Glutamatergic neuron (in vitro differentiated cells): ENCODE measurements at places on chromosomes 16 and 17.

GRCh38 chr16:83393196-83393981 lies 414.4 kb upstream of the HSBP1 start:
- no peak for DNase-seq

DNA sequence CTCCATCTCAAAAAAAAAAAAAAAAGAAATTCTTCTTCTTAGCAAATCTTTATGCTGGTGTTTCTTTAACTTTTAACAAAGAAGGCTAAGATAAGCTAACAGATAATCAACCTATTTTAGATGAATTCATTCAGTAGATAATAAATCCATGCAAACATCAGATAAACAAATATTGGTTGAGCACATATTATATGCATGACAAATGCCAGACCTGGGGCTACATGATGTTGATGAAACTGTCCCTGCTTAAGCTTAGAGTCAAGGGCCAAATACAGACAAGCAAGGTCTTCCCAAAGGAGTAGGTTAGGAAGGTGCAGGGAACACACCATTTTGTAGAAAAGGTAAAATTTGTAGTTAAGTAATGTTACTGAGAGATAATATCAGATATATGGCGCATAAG lies 6.7 kb upstream of the MAP2K6 start:
- no peak for DNase-seq

- DNase-seq: no peak
Observed at GRCh38 chr16:56947604-56947995, 14.2 kb upstream of the CETP start.

- peak; percentile 53 for DNase-seq
Observed at GRCh38 chr16:84286578-84287240, 8.0 kb upstream of the WFDC1 start.

- DNase-seq: no peak
Observed at GRCh38 chr16:1448536-1449116, 4.3 kb upstream of the CCDC154 start.

GRCh38 chr17:55437159-55437605 lies 15.5 kb upstream of the MMD start:
- DNase-seq: no peak

DNA sequence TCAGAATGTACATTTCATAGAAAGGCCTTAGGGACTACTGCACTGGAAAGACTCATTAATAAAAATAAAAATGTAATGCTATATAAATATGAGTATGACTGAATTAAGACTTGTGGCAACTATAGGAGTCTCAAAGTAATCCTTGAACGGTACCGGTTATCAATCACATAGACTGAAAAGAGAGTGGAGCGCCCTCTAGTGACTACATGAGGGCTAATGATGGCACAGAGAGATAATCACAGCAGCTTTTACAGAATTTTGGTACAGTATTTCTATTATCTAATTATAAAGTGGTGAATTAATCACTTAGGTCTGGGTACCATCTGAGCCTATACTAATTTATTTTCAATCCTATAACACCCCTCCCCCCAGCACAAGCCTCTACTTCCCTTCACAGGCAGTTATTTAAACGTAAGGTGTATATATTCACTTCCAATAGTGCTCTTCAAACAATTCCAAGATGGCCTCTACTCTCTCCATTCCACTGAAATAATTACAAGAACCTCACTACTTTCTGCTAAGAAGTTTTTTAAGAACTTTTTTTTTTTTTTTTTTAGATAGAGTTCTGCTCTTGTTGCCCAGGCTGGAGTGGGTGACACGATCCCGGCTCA lies 40.7 kb upstream of the ANKFY1 start:
- peak; percentile 49 for DNase-seq

DNA sequence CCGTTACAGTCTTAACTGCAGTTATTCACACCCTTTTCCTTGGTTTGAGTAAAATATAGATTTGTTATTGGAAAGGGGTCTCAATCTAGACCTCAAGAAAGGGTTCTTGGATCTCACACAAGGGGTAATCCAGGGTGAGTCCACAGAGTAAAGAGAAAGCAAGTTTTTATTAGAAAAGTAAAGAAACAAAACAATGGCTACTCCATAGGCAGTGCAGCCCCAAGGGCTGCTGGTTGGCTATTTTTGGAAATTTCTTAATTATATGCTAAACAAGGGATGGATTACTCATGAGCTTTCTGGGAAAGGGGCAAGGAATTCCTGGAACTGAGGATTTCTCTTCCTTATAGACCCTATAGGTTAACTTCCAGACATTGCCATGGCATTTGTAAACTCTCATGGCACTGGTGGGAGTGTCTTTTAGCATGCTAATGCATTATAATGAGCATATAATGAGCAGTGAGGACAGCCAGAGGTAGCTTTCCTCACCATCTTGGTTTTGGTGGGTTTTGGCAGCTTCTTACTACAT lies 24.5 kb upstream of the MILR1 start:
- DNase-seq: no peak

DNA sequence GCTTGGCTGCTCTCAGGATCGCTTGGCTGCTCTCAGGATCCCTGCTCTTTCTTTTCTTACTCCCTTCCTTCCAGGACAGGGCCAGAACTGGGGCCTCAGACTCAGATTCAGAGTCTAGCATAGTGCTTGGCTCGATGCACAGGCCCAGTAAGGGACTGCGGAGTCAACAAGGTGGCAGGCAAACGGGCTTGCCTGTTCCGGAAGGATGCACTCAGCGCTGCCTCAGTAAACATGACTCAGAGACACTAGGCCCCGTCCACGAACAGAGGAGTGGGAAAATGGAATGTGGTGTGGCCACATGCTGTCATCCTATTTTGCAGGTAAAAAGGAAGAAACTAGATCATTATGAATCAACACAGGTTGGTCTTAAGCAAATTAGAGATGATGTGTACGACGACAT lies 9.8 kb downstream of the SPHK1 start:
- DNase-seq: no peak

- DNase-seq: no peak
Observed at GRCh38 chr17:62098623-62099231, 33.6 kb upstream of the MED13 start.

DNA sequence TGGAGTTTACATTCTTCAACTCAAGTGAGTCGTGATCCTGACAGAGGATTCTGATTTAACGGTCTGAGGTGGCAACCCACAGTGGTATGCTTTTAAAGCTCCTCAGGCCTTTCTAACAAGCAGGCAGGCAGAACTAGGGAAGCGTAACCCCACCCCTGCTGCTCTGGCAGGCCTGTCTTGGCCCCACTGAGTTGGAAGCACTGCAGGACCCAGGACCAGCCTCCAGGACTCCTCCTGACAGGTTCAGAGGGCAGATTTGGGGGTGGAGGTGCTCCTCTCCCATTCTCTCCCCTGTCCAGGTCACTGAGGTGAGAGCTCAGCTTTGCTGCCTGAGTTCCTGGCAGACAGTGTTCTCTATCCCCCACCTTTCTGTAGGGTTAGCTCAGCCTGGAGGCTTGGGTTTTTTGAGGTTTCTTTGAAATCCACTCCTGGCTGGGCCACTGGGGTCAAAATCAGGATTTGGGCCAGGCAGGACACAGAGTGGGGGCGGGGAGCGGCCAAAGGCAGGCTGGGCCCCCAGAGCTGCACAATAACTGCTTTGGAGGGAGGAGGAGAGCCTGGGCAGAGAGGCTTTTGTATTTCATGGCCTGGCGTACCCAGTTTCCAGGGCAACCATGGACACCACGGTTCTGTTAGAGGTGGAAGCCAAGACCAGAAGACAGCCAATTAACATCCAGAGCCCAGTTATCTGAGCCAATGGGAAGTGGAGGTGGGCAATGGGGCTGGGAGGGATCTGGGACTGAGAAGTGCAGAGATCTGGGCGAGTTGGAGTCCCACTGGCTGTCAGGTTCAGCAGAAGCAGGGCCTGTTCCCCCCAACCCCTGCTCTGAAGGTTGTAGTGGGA lies 9.5 kb downstream of the MRPL27 start:
- no peak for DNase-seq

DNA sequence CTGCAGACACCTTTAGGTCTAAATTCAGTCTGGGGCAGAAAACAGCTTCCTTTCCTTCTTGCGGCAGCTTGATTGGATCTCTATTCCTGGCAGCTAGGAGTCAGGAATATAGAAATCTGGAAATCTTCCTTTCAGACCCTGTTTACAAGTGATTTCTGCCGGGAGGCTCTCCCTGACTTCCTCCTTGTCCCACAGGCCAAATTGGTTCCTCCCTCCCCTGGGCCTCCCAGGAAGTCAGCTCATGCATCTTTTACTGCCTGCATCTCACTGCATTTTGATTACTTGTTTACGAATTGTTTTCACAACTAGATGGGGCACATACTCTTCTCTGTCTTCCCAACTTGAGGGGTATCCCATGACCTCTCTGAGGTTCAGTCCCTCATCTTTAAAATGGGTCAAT lies 206.3 kb downstream of the MAF start:
- DNase-seq: no peak

DNA sequence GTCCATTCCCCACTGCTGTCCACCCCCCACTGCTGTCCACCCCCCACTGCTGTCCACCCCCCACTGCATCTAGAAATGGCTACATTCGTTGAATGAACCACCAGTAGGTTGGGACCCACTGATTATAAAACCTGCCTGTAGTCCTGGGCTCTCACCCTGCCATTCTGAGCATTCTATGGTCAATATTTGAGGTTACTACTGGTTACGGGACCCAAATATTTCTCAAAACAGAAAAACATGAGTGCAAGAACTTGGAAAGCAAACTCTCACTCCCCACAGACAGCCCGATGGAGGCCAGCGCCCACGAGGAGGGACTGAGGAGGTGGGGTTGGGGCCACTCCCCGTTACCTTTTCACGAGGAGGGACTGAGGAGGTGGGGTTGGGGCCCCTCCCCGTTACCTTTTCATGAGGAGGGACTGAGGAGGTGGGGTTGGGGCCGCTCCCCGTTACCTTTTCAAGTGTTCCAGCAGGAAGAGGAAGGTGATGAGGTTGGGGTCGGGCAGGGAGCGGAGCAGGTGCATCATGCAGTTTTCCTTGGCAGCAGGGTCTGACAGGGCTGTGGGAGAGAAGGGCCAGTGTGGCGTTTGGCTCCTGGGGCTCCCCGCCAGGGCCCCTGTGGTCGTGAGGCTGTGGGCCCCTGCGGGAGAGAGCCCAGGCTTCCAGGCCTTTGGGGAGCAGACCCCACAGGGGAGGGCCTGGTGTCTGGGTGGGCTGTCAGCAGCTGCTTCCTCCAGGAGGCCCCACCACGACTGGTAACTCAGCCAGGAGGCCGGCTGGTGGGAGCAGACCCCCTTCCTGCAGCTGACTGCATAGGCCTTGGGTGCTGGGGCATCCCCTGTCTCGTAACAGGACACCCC lies 12.5 kb downstream of the TIMM22 start:
- DNase-seq: no peak

DNA sequence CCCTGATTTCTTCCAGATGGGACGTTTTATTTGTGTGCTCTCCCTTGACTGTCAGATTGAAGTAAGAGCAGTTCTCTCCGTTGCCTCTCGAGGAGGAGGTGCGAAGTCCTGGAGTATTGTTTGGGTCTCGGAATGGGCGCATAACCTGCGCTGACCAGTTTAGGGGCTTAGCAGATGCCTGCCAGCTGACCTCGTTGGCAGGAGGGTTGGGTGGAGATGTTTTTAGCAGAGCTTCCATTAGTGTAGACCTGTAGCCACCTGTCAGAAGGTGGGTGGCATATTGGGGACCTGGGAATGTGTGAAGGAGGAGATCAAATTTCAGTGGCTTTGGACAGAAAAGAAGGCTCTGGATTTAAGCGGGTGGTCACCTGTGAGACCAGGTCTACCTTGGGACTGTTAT lies 3.6 kb downstream of the RASD1 start:
- DNase-seq: no peak

DNA sequence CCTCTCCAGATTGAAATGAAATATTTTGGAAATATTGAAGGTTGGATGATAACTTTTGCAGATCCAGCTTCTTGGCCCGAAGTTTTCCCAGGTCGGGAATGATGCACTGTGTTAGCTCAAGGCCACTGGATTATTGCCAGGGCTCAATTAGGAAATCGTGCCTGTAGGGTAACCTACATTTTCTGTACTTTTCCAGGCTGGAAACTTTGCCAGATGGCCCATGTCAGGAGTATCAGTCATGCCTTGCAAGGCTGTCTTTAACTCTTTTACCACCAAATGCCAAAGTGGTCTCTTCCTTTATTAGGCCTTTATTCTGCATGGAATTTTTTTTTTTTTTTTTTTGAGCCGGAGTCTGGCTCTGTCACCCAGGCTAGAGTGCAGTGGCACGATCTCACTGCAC lies 8.9 kb upstream of the SEC14L1 start:
- DNase-seq: no peak

GRCh38 chr16:30874244-30874820 lies 19.5 kb downstream of the BCL7C start:
- no peak for DNase-seq
